ENCODE measurements at places on chromosomes 5 and 9.

DNA sequence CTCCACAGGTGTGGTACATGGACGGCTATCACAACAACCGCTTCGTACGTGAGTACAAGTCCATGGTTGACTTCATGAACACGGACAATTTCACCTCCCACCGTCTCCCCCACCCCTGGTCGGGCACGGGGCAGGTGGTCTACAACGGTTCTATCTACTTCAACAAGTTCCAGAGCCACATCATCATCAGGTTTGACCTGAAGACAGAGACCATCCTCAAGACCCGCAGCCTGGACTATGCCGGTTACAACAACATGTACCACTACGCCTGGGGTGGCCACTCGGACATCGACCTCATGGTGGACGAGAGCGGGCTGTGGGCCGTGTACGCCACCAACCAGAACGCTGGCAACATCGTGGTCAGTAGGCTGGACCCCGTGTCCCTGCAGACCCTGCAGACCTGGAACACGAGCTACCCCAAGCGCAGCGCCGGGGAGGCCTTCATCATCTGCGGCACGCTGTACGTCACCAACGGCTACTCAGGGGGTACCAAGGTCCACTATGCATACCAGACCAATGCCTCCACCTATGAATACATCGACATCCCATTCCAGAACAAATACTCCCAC is 32.1 kb downstream of the OLFM1 start:
- DNase-seq = no peak

- DNase-seq = no peak
Observed at GRCh38 chr5:1793966-1794900, 5.4 kb downstream of the MRPL36 start.

DNA sequence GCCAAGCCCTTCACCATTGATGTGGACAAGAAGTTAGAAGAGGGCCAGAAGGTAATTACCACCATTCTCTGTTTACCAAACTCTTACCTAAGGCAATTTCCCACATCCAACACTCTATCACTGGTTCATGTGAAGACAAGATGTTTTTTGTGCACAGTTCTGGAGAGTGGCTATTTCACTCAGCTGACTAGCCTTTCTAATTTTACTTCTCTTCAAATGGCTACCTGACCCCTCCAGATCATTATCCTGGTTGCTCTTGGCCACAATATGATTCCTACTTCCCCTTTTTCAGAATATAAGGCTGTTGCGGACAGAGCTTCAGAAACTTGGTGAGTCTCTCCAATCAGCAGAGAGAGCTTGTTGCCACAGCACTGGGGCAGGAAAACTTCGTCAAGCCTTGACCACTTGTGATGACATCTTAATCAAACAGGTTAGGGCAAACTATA is 7.1 kb downstream of the KIF20A start:
- no peak for DNase-seq

DNA sequence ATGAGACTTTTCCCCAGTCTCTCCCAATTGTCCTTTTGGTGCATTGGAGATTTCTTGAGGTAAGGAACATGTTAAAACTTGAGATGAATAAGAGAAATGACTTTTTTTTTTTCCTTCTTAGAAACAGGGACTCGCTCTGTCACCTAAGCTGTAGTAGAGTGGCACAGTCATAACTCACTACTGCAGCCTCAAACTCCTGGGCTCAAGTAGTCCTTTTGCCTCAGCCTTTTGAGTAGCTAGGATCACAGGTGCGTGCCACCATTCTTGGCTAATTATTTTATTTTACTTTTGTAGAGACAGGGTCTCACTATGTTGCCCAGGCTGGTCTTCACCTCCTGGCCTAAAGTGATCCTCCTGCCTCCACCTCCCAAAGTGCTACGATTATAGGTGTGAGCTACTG is 25.9 kb downstream of the CDC42SE2 start:
- DNase-seq = no peak

GRCh38 chr5:149360272-149360671 is 2.4 kb downstream of the PCYOX1L start:
- no peak for DNase-seq
